Colonic mucosa (tissue), 4 donors: ENCODE measurements at places on chromosomes 1 and 21.

DNA sequence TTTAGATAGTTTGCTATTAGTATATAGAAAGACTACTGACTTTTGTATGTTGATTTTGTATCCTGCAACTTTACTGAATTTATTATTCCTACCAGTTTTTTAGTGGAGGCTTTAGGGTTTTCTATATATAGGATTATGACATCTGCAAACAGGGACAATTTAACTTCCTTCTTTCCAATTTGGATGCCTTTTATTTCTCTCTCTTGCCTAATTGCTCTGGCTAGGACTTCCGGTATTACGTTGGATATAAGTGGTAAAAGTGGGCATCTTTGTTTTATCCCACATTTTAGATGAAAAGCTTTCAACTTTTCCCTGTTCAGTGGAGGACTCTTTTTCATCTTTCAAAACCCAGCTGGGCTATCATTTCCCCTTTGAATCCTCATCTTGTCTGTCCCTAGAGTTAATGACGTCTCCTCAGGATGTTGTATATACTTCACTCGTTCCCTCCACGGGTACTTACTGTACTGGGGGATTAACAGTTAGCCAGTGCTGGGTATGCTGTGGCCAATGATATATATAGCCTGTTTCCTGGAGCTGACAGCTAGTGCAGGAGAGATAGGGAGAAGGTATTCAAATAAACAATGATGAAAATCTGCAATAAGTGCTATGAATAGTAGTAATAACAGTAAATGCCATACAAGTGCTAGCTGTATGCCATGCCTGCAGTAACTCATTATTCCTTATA is 9.8 kb downstream of the ACOT11 start:
- no peaks in the 10 kb centered on the region for H3K4me1 ChIP-seq
- no peaks in the 10 kb centered on the region for H3K36me3 ChIP-seq
- DNase-seq, result no peak
- H3K4me3 ChIP-seq, result no peak overlapping the region

- H3K4me1 ChIP-seq, result no peaks in the 10 kb centered on the region
- no peak overlapping the region for H3K4me3 ChIP-seq
- DNase-seq, result peak; percentile 67
- no peak overlapping the region for H3K27ac ChIP-seq
- no peaks in the 10 kb centered on the region for H3K27me3 ChIP-seq
Observed at GRCh38 chr1:115469703-115470476, 131.8 kb upstream of the NGF start.

GRCh38 chr1:223631473-223631872 is 34.0 kb downstream of the CAPN8 start:
- no peak overlapping the region for H3K27ac ChIP-seq
- DNase-seq, result no peak
- H3K36me3 ChIP-seq, result no peaks in the 10 kb centered on the region

GRCh38 chr1:27563341-27563590 is 40.7 kb downstream of the AHDC1 start:
- no peaks in the 10 kb centered on the region for H3K27me3 ChIP-seq
- no peak for DNase-seq
- H3K4me3 ChIP-seq, result no peak overlapping the region
- peaks cover 37% of the 10 kb centered on the region for H3K4me1 ChIP-seq
- H3K27ac ChIP-seq, result peak overlapping the region; percentile 58

DNA sequence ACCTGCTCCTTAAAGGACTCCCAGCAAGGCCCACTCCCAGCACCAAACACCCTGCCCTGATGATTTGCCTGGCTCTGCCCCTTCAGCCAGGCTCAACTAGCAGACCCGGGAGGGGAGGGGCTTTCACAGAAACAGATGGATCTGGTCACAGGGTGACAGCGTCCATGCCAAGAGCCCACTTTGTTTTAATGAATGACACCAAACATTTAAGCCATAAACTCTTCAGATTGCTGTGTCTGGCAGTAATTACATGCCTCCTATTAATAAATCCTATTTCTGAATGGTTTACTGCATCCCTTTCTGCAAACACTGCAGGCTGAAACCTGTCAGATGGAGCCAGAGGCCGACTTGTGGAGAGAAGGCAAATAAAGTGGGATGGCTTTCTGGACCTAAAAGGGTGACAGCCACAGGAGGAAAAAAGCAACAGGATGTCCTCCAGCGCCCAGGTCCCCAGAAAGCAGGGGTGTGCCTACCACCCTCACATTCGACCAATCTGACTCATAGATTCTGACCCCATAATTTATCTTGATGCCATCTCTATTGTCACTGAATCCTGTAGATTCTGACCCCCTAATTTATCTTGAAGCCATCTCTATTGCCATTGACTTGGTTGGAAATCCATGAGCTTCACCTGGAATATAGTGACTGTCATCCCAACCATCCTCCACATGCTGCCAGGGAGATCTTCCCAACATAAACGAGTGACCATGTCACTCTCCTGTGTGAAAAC is 200.9 kb downstream of the PLPP3 start:
- DNase-seq, result no peak
- no peaks in the 10 kb centered on the region for H3K27me3 ChIP-seq
- no peaks in the 10 kb centered on the region for H3K36me3 ChIP-seq

GRCh38 chr1:241606544-241606943 is 33.6 kb downstream of the CHML start:
- H3K4me3 ChIP-seq, result no peak overlapping the region
- no peak for DNase-seq
- no peaks in the 10 kb centered on the region for H3K36me3 ChIP-seq
- no peak overlapping the region for H3K27ac ChIP-seq
- no peaks in the 10 kb centered on the region for H3K27me3 ChIP-seq
- H3K4me1 ChIP-seq, result peaks cover 8% of the 10 kb centered on the region

DNA sequence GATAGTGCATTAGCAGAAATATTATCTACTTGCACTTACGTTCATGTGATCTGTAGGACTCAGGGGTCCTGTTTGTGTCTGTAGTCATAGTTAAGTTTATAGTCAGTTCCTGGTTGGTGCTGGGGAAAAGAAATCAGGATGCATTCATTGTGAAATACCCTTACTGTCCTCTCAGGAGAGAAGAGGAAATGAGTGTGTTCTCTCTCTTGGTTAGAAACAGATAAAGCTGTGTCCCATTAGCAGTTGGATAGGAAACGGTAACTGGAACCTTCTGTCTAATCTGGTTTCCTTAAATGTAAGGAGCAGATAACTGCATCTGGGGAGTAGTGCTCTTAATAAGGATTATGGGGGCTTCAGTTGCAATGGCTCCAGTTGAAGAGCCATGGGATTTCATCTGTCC is 8.9 kb downstream of the SDCCAG8 start:
- no peak for DNase-seq
- H3K27ac ChIP-seq, result peak overlapping the region; percentile 15
- no peaks in the 10 kb centered on the region for H3K36me3 ChIP-seq
- H3K4me3 ChIP-seq, result no peak overlapping the region

DNA sequence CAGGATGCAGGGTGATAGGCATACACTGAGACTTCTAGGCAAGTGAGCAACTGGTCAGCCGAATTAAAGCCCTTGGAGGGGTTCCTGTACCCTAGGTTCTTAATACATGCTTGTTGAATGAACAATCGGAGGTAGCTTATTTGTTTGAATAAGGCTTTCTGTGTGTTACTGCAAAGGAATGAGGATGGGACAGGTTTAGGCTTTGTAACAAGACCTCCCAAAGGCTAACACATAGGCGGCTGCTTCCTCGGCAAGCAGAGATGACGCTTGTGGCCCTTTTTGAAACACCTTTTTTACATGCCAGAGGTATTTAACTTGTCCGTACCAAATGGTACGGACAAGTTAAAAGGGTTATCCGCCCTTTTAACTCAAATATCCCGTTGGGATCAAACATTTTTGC is 511.6 kb downstream of the KIF26B start:
- no peaks in the 10 kb centered on the region for H3K27me3 ChIP-seq
- DNase-seq, result no peak
- H3K36me3 ChIP-seq, result no peaks in the 10 kb centered on the region
- no peak overlapping the region for H3K27ac ChIP-seq
- H3K4me3 ChIP-seq, result no peak overlapping the region
